CD4-positive, alpha-beta T cell treated with Interleukin-21 for 1 hour (primary cell): ENCODE measurements at places on chromosomes 4 and X.

DNA sequence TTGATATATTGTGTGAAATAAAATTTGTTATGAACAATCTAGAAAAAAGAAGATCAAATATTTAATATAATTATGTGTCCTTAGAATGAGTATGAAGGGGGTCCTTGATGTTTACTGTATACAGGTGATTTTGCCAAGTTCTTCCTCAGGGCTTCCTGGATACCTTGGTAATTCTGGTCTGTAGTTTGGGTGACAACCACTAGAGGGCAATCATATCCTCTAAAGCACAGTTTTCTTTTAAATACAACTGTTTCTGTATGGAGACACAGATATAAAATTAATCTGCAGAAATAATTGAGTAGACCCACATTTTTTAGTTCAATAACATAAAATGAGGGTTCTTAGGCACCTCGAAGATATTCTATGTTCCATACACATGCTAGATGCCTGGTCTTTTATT is 157.7 kb downstream of the SPANXN1 start:
- peak; percentile 0 for DNase-seq

- DNase-seq = no peak
Observed at GRCh38 chr4:88991746-88992145, 65.2 kb downstream of the FAM13A start.

GRCh38 chrX:148958901-148959300 is 458.5 kb downstream of the AFF2 start:
- DNase-seq = no peak

- DNase-seq = no peak
Observed at GRCh38 chrX:805103-805670, 174.6 kb downstream of the SHOX start.
